Testis (tissue), 5 donors: ENCODE measurements at places on chromosomes 7 and 10. TPM values are rescaled to one million over a fixed set of nuclear protein-coding genes. Genes with fewer than 3 reads are reported as not detected.

Gene DKK1
- 1.5 TPM for total RNA-seq

Gene FOXL3
- 14.5 TPM for total RNA-seq

Gene LIPJ
- 4.2 TPM for total RNA-seq

Gene NOLC1
- total RNA-seq, result 53.7 TPM

Gene ZNF736
- total RNA-seq, result 56.3 TPM

Gene PTF1A
- total RNA-seq, result 5.1 TPM

Gene SOSTDC1
- 3.8 TPM for total RNA-seq

Gene SLC29A4
- total RNA-seq, result 15.2 TPM

Gene ZKSCAN5
- 19.9 TPM for total RNA-seq

Gene FAM131B
- 1.2 TPM for total RNA-seq

Gene ZPBP
- 67.0 TPM for total RNA-seq

Gene MRC1
- total RNA-seq, result 29.5 TPM

Gene PHYH
- 33.1 TPM for total RNA-seq

Gene TMEM270
- total RNA-seq, result 37.3 TPM

Gene HOXA5
- not detected for total RNA-seq

Gene LIPM
- not detected for total RNA-seq

Gene CYP2C19
- 0.24 TPM for total RNA-seq

Gene PTN
- 80.7 TPM for total RNA-seq
